Coronary artery (tissue), 2 donors: ENCODE measurements at places on chromosomes 4 and X.
A peak's percentile ranks its signal among the peaks of the same experiment; 100 is the strongest.

DNA sequence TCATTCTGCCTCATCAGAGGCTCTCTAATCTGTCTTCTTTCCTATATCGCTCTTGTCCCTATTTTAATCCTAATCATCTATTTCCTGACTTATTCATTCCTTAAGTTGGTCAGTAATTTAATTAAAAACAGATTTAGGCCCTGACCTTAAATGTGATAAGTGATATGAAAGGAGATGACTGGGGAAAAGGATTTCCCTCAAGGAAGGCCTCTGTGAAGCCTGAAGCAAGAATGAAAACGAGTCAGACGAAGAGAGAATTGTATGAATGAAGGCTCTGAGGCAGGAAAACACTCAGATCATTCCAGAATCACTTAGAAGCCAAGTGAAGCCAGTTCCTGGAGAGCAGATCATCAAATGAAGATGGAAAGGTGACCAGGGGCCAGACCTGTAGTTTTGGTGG is 22.1 kb downstream of the PKD2 start:
- DNase-seq = no peak

- no peak for DNase-seq
These were observed 23.9 kb upstream of the TMEM192 start for GRCh38 chr4:165136529-165136928.

- DNase-seq = no peak
These were observed 5.0 kb upstream of the TRPC5 start for GRCh38 chrX:112087545-112087944.

DNA sequence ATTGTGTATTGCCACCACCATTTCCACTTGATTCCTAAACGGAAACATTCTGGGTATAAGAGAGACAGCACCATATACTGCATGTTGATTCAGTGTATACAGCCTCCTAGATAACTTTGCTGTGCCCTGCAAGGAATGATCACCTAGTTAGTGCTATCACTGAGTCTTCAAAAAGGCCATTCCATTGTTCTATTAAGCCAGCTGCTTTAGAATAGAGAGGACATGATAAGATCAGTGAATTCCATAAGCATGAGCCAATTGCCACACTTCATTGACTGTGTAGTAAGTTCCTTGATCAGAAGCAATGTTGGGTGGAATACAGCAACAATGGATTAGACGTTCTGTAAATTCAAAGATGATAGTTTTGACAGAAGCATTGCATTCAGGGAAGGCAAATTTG is 1047.3 kb downstream of the PCDH18 start:
- DNase-seq = no peak

GRCh38 chrX:14064626-14065432 is 35.1 kb upstream of the GEMIN8 start:
- no peak for DNase-seq

DNA sequence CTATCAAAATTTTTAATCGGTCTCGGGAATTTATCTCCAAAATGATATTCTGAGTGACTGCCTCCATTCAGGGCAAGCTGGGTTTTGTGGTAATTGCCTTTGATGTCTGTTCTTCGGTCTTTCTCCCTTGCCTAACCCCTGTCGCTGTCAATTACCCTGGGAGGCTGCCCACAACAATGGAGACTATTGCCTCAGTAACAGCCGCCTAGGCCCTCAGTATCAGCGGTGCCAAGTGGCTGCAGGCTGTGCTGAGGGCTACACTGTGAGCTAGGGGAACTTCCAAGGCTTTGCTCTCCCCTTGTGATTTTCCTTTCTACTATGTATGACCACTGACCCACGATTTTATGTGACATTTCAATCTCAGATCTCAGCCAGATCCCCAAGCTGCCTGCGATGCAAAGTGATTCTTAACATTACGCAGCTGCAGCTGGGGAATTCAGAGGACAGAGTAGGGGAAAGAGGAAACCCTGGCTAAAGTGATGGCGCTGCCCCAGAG is 36.3 kb upstream of the REST start:
- no peak for DNase-seq

- no peak for DNase-seq
These were observed 165 bp upstream of the PTCHD1 start for GRCh38 chrX:23334521-23334847.

- no peak for DNase-seq
These were observed 97.8 kb downstream of the SYTL5 start for GRCh38 chrX:38103857-38104812.

DNA sequence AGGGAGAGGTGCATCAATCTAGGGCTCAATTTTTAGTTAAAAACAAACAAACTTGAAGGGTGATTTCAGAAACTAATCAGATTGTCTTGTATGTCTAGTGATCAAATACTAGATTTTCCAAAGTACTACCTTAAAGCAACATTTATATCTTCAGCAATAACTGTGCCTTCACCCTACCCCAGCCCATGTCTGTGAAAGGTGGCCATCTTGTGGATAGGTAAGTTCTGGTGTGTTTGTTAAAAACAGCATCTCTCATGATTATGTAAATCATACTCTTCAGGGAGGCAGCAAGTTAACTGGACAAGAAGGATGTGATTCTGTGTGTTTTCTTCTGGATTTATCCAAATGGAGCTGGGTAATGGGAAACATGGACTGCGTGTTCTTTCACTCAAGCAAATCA is 81.4 kb upstream of the ACSL1 start:
- no peak for DNase-seq

GRCh38 chrX:38806875-38807621 is 5.8 kb downstream of the MID1IP1 start:
- DNase-seq = no peak

DNA sequence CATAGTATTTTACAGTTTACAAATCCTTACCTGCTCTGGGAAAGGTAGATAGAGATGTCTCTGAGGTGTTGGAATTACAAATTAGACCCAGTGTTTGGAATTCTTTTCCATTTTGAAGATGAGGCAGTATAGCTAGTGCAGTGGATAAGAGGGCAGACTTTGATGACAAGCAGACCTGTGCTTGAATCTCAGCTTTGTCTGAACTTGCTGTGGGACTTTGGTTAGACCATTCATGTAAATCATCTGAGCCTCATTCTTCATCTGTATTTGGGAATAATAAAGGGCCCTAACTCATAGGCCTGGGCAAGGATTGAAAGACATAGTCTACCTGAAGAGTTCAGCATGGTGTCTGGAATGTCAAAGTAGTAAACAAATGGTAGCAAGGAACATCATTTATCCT is 77.2 kb upstream of the BOD1L1 start:
- no peak for DNase-seq

GRCh38 chrX:35798042-35798441 is at the start of gene MAGEB16:
TSS of gene MAGEB16 (plus strand) at chrX:35798342. CDS start at chrX:35802197, 3,855 bp downstream.
- DNase-seq = no peak

- no peak for DNase-seq
These were observed 13.2 kb upstream of the COX7B2 start for GRCh38 chr4:46922205-46922604.

DNA sequence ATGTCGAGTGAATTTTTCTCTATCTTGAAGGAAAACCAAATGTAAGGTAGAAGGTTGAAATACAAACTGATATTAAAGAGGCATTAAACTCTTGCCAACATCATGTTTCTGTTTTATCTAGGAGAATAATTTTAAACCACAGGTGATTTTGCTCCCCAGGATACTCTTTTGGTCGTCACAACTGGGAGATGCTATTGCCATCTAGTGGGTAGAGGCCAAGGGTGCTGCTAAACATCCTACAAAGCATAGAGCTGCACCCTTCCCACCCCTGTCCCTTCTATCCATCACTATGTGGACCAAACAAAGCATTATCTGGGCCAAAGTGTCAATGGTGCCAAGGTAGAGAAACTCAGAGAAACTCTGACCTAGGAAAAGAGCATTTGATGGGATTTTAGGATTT is 154.6 kb upstream of the MAGEB2 start:
- no peak for DNase-seq

GRCh38 chrX:120753413-120754251 is 122.0 kb downstream of the CT47B1 start:
- no peak for DNase-seq

DNA sequence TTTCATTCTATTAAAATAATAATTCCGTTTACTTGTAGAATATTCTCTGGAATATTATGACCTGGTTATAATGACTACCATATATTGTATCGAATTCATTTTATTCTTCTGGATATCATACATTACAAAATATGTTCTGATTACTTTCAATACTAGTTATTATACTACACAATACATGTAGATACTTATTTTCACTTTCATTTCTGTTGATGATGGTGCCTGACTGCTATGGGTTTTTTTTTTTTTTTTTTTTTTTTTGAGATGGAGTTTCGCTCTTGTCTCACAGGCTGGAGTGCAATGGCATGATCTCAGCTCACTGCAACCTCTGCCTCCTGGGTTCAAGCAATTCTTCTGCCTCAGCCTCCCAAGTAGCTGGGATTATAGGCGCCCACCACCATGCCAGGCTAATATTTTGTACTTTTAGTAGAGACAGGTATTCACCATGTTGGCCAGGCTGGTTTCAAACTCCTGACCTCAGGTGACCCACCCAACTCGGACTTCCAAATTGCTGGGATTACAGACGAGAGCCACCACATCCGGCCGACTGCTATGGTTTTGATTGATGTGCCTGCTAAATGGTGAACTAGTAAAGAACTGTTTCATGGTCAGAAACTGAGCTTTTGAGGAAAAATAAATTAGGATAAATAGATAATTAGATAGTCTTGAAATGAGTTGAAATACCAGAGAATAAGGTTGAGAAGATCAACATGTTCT is 39.5 kb downstream of the PCDH10 start:
- DNase-seq = no peak

GRCh38 chr4:52996261-52997131 is 134.4 kb downstream of the RASL11B start:
- DNase-seq = peak; percentile 83

GRCh38 chr4:2036327-2036726 is 22.8 kb upstream of the NAT8L start:
- DNase-seq = no peak

GRCh38 chr4:173177232-173177631 is 8.6 kb downstream of the GALNT7 start:
- no peak for DNase-seq

DNA sequence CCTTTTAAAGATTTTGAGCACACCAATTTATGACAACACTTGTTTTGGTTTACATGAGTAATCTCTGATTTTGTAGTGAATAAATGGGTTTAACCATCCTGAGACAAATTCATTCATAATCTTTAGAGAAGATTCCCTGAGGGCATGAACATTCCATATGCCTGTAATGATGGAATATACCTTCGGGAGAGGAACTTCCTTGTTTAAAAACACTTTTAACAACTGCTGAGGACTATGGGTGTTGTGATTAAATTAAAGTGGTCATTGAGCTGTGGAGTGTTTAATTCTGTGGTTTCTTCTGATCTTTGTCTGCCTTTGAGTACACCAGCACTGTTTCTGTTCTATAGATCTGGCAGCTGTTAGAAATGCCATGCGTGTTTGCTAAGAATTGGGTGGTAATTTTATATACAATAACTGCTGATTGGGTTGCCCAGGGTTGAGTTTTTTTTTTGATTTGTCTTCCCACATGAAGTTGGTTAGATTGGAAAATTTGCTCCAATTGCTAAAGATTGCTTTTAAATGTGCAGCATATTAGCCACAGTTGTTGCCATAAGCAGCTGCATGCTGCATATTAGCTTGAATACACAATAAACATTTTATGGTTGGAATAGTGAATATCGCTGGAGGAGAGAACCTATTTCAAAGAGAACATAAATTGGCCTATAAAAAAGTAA is 86.8 kb downstream of the DCLK2 start:
- no peak for DNase-seq

- DNase-seq = no peak
These were observed 83.9 kb upstream of the MAP3K15 start for GRCh38 chrX:19599253-19599652.

DNA sequence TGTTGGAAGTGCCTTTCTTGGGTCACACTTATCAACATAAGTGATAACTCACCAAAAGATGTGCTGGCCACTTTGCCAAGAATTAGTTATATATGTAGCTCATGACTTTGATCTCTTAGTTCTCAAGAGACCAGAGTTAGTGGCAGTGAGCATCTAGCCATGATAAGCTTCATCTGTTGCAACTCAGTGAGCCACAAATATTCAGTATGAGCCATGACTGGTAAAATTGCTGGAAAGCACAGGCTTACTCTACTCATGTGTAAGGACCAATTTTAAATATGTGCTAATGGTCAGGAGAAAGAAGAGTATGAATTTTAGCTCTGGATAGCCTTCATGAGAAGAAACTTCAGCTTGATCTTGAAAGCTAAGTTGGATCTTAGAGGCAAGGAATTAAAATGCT is 59.4 kb upstream of the TLL1 start:
- no peak for DNase-seq

- DNase-seq = no peak
These were observed 363.9 kb downstream of the KLHL13 start for GRCh38 chrX:117752745-117753144.

- DNase-seq = no peak
These were observed 1477.7 kb downstream of the RAPGEF2 start for GRCh38 chr4:160580581-160580980.

DNA sequence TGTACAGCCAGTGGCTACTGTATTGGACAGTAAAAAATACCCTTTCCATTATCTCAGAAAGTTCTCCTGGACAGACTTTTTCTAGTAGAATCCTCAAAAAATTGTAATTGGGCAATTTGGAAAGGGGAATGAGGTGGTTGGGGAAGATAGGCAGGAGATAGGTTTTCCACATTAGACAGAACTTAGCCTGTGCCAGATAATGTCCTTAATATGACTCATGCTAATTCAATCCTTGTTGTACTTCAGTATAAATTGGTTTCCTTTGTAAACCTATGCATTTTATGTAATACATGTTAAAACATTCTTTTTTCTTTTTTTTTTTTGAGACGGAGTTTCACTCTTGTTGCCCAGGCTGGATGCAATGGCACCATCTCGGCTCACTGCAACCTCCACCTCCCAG is 8.9 kb downstream of the EIF4E start:
- no peak for DNase-seq

- DNase-seq = no peak
These were observed 35.5 kb downstream of the OFD1 start for GRCh38 chrX:13770013-13770535.

GRCh38 chrX:50865311-50865710 is 45.2 kb upstream of the BMP15 start:
- DNase-seq = no peak

GRCh38 chr4:3531318-3531878 is 824 bp downstream of the LRPAP1 start:
- no peak for DNase-seq

DNA sequence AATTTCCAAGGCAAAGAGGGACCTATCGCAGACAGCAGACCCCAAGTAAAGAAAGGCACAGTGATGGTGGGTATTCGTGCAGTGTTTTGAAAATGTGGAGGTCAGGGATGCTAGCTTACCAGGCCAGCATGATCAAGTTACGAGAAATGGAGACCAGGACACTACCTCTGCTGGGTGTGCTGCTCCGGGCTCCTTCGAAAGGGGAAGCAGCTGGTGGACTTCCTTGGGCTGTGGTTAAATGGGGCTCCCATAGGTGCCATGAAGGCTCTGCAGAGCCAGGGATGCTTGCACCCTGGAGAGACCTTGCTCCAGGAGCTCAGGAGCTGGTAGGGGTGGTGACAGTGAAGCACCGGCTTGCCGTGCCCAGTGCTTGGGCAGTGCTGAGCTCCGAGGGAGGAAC is 68.8 kb downstream of the TBL1X start:
- DNase-seq = no peak

- no peak for DNase-seq
These were observed 594.9 kb upstream of the DIPK2B start for GRCh38 chrX:45795546-45795945.

GRCh38 chr4:109728385-109728784 is 1.5 kb downstream of the PLA2G12A start:
- no peak for DNase-seq
